ENCODE measurements at places on chromosomes 16 and 17. TPM values are rescaled to one million over a fixed set of nuclear protein-coding genes. Genes with fewer than 3 reads are reported as not detected.

DNA sequence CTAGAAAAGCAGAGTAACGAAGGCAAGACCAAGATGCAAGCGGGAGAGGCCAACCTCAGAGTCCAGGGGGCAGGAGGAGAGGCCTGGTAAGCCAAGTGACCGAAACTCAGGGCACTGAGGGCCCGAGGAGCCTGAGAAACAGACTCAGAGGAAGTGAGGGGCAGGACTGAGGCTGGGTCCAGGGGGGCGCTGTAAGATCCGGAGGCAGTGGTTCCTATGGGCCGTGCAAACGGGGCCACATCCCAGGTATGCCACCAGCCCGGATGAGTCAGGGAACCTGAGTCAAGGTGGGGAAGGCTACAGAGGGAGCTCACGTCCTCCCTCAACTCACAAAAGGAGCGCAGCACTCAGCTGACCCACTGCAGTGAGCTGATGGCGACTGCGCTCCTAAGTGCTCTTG, 8.3 kb downstream of the ZDHHC7 start:
- DNase-seq, result no peak

- no peak for DNase-seq
Measured at GRCh38 chr17:33494151-33494550, 201.1 kb upstream of the ASIC2 start.

- DNase-seq, result no peak
Measured at GRCh38 chr17:77286641-77287431, 146.1 kb downstream of the SEC14L1 start.

CXCL16 gene
- 2.0 TPM for total RNA-seq

PERCC1 gene
- total RNA-seq, result not detected

GRCh38 chr16:85673529-85674417, 15.0 kb downstream of the GINS2 start:
- no peak for DNase-seq

Measured in activated naive CD4-positive, alpha-beta T cell treated with anti-CD3 and anti-CD28 coated beads for 36 hours (primary cell).